Fibroblast of lung (primary cell): ENCODE measurements at places on chromosomes 12 and 14. TPM values are rescaled to one million over a fixed set of nuclear protein-coding genes. Genes with fewer than 3 reads are reported as not detected.
A peak's percentile ranks its signal among the peaks of the same experiment; 100 is the strongest.

DNA sequence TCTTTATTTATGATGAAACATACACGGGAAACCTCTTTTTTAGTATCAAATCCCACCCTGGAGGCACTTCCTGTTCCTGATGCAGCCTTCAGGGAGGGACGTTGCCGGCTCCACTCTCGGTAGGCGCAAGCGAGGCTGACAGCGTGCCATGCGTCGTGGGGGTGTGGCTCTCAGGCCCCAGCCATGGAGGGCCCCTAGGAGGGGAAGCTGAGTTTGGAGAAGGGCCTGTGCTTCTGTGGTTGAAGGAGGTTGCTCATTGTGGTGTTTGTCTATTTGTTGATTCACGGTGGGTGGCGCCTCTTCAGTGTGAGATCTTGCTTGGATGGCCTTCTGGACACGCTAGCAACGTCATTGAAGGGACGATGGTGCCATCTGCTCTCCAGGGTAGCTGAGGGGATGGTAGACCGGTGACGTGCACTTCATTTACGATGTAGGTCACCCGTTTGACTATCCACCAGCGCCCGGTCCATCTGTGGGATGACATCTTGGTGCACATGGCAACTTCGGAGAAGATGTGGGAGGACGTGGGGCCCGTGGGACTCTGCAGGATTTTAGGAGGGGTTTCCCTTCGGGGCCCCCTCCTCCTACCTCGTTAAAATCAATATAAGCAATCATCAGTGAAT, 126.3 kb upstream of the RTL1 start:
- no peak for DNase-seq

DNA sequence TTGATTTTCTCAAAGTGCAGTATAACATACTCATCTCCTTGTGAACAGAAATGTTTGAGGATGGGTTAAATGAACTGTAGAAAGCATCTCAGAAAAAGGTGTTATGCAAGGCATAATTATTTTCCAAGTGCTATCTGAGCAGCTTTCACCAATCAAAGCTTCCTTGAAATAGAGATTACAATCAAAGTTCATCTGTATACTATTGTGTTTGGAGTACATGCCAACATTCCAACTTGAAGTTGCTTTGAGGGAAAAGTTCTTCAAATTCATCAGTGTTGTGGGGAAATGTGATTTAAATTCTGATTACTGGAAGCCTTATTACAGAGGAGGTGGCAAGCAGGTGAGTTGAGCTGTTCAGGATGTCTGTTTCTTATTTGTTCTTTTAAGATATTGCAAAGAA, 68.2 kb downstream of the TMTC2 start:
- DNase-seq = no peak

Gene KRT74
- not detected in 2 replicates for total RNA-seq

DNA sequence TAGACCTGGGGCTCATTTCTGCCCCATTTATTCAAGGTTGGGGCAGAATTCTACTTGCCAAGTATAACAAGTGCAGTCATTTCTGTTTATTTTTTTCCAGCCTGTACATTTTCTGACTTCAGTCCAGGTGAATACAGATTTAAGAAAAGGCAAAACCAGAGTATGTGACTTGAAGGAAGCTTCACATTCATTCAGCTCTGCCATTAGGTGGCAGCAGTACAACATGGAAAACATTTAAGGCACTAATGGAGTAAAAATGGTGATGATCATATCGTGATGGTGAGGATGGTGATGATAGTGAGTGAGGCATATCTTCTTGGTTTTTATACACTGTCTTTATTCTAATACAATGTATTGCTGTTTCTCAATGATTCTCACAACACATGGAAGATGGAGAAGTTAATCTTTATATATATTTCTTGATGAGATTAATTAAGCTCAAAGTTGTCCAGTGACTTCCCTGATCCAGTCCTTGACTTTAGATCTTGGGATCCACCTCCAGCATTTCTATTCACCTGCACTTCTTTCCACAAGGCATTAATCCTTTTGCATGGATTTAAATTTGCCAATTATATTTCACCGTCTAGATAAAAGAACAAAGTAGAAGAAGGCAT, 176.7 kb upstream of the SEL1L start:
- peak; percentile 3 for DNase-seq

- DNase-seq = no peak
These were observed 177.8 kb downstream of the MIPOL1 start for GRCh38 chr14:37375566-37375965.

Gene ABCD4
- 26.2 and 26.9 TPM in 2 replicates for total RNA-seq

Gene OR6C3
- total RNA-seq = not detected in 2 replicates

Gene C12orf54
- not detected in 2 replicates for total RNA-seq

Gene SCARB1
- total RNA-seq = 5.1 and 14.7 TPM in 2 replicates

Gene RABGGTA
- 14.1 and 21.0 TPM in 2 replicates for total RNA-seq

- no peak for DNase-seq
These were observed 1.7 kb upstream of the TNS2 start for GRCh38 chr12:53048033-53048779.

Gene RNF212B
- not detected in 2 replicates for total RNA-seq

Gene ACOT4
- total RNA-seq = 0.51 and 1.7 TPM in 2 replicates

DNA sequence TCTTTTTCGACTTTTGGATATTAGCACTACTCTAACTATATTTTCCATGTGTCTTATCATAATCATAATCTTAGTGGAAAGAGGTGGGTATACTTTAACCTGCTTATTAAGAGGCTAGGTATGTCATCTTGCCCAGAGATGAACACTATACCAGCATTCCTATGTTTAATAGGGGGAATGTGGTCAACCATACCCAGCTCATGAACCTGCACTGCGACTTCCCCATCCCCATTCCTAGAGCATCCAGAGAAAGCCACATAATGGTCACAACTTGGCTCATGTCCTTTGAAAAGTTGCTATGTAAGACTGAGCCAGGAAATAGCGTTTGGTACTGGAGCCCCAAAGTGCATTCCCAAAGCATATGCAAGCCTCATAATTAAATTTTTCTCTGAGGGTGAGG, 55.2 kb downstream of the TMCC3 start:
- DNase-seq = peak; percentile 53

- peak; percentile 40 for DNase-seq
These were observed 54.0 kb downstream of the ZNF664 start for GRCh38 chr12:124026755-124027745.

DNA sequence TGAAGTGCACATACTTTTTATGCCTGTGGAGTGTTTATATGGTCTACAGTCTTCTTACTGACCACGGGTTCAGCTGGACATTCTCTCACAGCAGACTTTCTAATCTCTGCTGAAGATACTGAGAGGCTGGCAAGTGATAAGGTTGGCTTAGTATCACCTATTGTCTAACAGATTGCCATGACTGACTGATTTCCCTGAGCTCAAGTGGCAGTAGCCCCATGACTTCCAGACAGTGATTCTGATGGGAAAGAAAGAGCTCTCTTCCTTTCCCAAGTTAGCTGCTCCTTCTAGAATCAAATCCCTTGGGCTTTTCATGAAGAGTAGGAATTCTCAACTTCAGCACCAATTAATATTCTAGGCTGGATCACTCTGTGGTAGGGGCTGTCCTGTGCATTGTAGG, 141.4 kb downstream of the ANO4 start:
- DNase-seq = no peak

DNA sequence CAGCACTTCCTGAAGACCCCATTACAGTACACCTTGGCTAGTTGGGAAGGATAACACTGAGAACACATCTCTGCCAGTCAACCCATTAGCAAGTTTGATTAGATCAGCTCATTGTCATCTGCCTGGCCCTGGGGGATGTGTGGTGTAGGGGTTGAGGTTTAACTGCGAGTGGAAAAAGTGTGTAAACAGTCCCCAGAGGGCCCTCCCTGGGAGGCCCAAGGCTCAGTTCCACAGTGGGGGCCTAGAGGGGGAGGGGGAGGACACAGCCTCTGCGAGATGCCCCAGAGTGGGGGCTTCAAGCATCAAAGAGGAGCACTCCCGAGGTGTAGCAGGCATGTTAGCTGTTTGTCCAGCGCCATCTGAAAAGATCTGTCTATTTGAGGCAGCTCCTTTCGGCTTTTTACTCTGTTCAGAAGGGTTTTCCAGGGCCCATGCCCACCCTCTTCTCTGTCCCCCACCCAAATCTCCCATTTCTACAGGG, 344 bp downstream of the LPAR5 start:
- DNase-seq = no peak

DNA sequence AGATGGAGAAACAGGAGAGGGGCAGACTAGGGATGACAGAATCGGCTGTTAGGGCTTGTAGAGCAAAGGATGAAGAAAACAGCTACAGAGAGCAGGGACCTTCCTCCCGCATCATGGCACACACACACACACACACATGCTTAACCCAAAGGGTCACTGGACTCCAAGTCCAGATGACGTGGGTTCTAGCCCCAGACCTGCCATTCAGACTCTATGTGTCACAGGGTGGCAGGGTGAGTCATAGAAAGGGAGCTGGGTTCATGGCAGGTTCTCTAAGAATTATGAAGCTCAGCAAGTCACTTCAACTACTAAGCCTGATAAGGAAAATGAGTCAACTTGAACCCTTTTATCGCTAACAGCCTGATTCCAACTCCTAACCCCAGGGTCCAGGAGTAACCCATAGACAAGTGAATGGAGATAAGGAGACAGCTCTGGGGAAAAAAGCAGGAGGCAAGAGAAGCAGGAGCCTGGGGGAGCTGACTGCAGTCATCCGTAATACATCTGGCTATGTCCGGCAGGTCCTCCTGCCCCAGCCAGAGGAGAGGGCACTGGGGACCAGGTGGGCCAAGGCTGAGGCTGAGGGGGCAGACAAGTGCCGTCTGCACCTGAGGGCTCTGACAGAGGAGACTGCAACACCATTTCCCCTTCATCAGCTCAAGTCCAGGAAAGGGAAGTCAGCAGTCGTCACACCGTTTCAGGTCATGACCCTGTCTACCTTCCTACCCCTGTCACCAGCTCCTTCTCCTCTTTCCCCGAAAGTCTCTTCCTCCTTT, 3.6 kb upstream of the TNFRSF1A start:
- DNase-seq = peak; percentile 99

- peak; percentile 82 for DNase-seq
These were observed 48.5 kb downstream of the CDC42BPB start for GRCh38 chr14:103008768-103009357.

- DNase-seq = no peak
These were observed 26.5 kb downstream of the BMP4 start for GRCh38 chr14:53929871-53930715.

DNA sequence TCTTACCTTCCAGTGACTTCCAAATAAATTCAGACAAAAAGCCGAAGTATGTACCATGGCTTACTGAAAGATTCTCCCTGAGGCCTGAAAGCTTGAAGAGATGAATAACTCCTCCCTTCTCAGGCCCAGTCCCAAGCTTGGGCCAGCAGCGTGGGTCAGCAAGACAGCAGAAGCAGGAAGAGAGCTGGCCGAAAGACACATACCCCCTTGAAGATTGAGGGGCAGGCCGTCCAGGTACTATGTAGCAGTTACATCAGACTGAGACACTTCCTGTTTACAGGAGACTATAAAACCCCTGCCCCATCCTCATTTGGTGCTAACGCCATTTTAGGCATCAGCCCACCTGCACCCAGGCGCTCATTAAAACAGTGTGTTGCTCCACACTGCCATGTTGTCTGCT, 15.0 kb downstream of the NDUFA12 start:
- no peak for DNase-seq

GRCh38 chr12:92065018-92065499, 80.6 kb downstream of the BTG1 start:
- DNase-seq = peak; percentile 74

DNA sequence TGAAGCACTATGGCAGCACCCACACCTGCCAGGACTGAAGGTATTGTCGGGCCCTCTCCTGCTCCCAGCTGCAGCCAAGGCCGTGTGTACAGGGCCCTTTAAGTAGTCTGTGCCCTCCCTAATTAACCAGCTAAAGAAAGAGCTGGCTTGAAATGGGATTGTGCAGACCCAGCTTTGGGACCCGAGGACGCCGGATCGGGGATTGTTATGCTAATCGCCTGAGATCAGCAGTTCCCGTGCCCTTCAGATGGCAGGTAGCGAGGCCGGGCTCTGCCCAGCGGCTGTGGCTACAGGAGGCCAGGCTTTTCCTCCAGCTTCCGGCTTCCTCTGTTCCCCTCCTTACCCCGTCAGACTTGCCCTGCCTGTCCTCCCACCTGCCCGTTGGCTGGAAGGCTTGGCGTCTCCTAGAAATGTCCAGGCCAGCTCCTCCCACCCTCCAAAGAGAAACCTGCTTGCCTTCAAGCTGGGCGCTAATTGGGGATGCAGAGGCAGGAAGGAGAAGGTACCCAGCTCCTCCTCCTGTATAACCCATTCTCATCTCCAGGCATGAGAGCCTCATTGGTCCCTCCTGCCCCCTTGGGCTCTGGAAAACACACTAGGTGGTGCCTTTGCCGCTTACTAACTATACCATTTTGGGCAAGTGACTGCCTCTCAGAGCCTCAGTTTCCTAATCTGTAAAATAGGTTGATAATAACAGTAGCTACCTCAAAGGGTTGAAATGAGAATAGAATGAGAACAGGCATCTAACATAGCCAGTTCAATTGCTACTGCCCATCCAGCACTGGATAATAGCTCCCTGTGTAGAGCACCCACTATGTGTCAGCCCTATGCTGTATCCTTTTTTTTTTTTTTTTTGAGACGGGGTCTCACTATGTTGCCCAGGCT, 25.8 kb upstream of the MSI1 start:
- no peak for DNase-seq

DNA sequence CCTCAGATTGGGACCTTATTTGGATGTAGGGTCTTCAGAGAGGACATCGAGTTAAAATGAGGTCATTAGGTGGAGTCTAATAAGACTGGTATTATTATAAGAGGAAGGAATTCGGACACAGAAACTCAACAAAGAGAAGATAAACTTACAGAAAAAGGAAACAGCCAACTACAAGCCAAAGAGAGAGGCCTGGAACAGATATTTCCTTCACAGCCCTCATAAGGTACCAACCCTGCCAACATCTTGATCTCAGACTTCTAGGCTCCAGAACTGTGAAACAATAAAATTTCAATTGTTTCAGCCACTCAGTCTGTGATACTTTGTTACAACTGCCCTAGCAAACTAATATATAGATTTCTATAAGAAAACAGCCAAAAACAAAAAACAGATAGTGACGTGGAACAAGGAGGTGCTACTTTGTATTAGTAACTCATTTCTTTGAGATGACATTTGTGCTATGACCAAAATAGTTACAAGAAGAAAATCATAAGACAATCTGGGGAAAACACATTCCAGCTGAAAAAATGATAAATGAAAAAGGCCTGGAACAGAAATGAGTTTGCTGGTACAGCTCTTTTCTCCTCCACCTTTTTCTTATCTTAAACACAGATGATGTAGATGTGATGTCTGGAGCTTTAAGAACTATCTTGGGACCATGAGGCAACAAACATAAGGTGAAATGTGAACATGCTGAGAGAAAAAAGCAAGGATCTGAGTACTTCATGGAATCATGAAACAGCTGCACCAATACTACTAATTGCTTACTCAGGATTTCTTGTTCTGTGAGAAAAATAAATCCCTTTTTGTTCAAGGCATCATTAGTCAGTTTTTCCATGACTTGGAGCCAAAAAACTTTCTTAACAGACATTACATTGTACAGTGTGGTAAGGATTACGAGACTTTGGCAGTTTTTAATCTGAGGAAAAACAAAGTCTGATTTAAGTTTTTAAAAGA, 243.2 kb downstream of the ANO6 start:
- peak; percentile 72 for DNase-seq
